ENCODE measurements at places on chromosomes 4 and X.

DNA sequence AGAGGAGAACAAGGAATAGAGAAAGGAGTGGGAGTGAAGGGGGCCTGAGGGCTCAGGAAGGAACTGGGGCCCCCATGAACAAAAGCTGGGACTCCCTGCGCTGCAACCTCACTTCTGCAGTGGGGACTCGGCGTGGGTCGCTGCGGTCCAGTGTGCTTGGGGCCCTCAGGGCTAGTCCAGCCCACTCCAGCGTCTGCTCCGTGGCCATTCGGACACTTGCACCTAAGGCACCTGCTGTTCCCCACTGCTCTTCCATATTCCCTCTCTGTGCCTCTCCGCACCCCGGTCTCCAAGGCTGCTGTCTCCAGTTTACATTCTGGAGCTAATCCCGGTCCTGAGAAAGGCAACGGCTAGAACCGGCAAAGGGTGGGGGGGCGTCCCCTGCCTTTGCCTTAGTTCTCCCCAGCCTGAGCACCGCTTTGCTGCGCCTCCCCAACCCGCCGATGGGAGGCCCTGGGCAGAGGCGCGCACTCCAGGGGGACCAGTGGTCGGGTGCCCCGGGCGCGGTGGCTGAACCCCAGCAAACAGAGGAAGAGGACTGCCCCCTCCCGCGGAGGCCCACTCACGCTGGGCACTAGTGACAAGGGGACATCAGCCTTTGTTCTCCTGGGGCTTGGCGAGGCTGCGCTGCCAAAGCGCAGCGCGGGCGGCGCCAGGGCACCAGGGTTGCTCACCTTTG, 327.7 kb upstream of the F9 start:
- no peak for DNase-seq

DNA sequence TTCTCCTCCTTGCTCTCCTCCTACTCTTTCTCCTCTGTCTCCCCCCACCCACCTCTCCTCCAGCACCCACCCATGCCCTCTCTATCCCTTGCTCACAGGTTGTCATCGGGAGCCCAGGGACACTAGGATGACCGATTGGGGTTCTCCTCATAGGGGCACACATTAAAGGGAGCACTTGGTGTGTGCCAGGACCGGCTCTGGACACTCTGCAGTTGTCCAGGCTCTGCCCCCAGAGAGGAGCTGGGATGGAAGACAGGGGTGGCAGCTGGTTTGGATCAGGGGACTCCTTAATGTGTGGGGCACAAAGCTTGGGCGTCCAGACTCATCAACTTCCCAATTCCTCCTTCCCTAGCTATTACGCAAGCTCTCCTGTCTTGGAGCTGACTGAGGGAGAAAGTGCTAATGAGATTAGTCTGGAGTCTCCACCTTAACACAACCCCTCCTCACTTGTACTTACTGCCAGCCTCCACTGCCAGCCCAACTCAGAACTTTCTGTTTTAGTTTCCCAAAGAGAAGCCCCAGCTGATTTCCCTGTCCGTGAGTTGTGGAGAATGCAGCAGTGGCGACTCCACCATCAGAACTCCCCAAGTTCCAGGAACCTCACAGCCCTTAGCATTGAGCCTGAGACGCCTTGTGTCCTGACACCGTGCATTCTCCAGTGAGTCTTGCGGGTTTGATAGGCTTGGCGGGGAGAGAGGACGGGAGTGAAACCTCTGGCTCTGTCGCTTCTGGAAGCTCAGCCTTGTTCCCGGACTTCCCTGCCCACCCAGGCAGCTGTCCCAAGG, 52.2 kb downstream of the CXorf49B start:
- no peak for DNase-seq

DNA sequence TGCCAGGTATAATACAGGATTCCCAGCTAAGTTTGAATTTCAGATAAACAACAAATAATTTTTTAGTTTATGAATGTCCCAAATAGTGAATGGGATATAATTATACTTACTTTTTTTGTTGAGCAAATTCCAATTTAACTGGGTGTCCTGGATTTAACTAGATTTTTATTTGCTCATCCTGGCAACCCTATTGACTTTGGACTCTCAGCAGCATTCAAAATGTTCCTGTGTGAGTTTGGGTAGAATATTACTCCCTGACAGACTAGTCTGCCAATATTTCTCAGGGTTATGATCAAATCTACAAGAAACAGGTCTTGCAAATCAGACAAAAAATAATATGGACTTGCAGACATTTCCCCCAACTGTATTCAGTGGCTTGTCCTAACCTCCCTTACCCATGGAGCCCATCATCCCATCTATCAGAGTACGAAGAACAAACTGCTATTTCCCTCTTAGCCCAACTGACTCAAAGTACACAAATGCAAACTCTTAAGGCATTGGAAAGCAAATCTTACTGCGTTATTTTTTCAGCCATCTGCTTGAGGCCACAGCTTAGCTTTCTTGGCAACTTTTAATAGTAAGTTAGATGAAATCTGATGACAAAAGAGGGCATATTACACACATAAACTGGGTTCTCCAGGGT, 20.7 kb downstream of the SETD7 start:
- DNase-seq, result no peak

DNA sequence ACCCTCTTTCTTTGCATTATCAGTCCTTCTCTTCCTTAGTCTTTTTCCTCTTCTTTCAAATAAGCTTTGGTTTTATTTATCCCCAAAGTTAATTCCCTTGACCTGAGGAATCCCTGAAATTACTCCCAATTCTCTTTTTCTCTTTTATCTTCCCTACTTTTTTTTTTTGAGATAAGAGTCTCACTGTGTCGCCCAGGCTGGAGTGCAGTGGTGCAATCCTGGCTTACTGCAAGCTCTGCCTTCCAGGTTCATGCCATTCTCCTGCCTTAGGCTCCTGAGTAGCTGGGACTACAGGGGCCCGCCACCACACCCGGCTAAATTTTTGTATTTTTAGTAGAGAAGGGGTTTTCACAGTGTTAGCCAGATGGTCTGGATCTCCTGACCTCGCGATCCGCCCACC, 17.8 kb downstream of the CAMK2D start:
- no peak for DNase-seq

DNA sequence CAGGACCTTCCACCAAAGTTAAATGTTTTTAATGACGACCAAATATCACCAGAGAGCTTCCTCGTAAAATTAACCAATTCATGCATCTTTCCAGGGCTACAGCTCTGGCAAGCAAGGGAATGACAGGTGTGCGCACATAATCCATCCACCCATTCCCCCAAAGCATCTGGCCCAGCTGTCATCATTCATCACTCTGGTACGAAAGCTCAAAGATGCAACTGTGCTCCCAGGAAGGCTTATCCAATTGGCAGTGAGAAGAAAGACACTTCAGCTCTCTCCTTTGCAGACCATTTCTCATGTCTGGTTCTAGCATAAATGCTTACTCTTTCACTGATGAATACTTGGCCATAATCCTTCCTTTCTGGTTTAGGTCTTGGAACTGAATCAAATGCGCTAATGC, 139.2 kb downstream of the NSUN7 start:
- no peak for DNase-seq

DNA sequence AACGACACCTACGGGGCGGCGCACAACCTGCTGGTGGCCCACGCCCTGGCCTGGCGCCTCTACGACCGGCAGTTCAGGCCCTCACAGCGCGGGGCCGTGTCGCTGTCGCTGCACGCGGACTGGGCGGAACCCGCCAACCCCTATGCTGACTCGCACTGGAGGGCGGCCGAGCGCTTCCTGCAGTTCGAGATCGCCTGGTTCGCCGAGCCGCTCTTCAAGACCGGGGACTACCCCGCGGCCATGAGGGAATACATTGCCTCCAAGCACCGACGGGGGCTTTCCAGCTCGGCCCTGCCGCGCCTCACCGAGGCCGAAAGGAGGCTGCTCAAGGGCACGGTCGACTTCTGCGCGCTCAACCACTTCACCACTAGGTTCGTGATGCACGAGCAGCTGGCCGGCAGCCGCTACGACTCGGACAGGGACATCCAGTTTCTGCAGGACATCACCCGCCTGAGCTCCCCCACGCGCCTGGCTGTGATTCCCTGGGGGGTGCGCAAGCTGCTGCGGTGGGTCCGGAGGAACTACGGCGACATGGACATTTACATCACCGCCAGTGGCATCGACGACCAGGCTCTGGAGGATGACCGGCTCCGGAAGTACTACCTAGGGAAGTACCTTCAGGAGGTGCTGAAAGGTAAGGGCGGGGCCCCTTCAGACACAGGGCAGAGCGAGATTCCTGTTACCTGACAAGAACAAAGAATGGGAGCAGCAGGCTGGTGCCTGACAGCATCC, 11.7 kb downstream of the RPL9 start:
- DNase-seq, result peak; percentile 18

GRCh38 chrX:7147413-7147977, at the start of gene STS:
STS (plus strand) TSS chrX:7147712; CDS start chrX:7253200, 105,488 bp downstream.
- no peak for DNase-seq

DNA sequence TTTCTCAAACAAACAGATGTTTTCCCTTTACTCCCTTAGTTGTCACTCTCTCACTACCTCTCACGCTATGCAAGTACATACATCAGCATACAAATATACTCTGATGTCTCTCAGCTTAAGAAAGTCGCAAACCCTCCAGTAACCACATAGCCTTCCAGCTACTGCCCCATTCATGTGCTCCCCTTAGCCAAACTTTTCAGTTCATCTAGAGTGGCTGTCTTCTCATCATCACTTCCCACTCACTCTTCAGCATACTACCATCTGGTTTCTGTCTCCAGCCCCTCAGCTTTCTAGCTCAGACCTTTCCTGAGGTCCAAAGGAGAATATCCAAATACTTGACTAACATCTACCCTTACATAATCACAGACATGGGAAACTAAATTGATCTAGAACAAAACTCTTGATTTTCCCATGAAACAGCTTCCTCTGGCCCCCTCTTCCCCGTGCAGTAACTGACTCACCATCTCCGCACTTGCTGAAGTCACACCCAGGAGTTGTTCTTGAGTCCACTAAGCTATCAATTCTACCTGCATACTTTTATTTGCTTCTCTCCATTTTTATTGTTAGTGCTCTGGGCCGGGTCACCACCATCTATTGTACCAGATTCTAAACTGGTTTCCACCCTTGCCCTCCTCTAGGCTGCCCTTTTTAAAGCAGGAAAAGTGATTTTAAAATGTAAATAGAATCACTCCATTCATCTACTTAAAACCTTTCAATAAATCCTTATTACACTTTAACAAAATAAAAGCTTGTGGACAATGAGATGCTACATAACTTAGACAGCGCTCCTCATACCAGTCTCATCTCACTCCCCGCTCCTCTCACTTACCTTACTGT, 57.2 kb downstream of the CASP6 start:
- no peak for DNase-seq

- peak; percentile 60 for DNase-seq
These were observed 208.5 kb upstream of the IGFBP7 start for GRCh38 chr4:57318703-57319102.

DNA sequence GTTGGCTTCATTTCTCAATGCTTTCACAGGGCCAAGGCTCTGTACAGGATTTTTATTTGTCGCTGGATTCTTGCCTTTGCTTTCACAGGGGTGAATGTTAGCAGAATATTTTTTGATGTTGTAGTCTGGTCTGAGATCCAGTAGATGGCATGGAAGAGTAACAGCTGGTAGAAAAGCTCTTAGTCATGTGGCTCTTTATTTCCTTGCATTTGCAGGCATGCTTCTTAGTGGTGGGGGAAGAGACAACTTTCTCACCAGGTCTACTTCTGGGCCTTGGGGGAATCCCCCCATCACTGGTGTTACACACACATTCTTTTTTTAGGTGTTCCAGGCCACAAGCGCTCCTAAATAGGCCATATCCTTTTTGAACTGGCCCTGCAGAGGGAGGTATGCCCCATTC, 58.2 kb upstream of the DKK2 start:
- peak; percentile 26 for DNase-seq

DNA sequence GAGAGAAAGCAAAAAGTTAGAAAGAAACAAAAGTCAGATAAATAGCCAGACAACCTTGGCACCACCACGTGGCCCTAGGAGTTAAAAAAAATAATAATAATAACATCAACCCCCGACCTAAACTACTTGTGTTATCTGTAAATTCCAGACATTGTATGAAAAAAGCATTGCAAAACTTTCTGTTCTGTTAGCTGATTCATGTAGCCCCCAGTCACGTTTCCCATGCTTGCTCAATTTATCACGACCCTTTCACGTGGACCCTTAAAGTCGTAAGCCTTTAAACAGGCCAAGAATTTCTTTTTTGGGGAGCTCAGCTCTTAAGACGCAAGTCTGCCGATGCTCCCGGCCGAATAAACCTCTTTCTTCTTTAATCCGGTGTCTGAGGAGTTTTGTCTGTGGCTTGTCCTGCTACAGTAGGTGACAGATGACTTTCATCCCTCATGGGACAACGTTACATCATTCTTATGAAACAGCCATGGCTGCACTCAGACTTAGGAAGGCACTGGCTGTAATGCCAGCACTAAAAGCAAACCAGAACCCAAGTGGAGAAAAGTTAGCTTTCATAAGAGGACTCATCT, 520 bp downstream of the ACOX3 start:
- no peak for DNase-seq

DNA sequence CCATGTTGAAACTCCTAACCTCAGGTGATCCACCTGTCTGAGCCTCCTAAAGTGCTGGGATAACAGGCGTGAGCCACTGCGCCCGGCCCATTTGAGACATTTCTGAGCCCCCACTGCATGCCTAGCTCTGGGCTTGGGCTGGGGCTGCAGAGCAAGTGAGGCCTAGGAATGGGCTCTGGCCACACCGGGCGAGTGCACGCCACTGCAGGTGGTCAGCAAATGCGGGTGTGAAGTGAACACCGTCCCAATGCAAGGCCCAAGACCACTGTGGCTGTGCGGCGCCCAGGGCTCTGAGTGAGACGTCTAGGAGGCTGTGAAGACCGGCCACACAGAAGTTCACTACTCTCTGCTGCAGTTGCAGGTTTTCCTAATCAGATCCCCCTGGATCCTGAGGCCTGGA, 9.5 kb downstream of the SH3TC1 start:
- DNase-seq, result no peak

GRCh38 chr4:15025693-15026092, 23.4 kb downstream of the CPEB2 start:
- no peak for DNase-seq

DNA sequence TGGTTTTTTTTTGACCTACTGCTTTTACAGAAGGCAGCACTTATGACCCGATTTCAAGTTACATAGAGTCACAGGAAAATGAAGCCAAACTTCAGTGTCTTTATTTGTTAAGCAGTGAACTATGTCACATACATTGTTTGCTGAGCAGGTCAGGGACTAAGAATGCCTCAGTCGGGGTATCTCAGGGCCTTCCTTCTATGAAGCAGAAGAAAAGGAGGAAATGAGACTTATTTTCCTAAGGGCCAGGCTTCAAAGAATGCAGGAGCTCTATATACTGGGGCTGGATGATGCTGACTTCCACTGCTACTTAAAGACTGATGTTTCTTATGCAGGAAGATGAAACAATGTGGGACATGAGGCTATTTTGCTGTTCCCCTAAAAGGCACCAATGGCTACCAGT, 558.4 kb upstream of the IGFBP7 start:
- no peak for DNase-seq

All from PC-3 (cell line).